B cell (primary cell): ENCODE measurements at places on chromosomes 5 and 9.

DNA sequence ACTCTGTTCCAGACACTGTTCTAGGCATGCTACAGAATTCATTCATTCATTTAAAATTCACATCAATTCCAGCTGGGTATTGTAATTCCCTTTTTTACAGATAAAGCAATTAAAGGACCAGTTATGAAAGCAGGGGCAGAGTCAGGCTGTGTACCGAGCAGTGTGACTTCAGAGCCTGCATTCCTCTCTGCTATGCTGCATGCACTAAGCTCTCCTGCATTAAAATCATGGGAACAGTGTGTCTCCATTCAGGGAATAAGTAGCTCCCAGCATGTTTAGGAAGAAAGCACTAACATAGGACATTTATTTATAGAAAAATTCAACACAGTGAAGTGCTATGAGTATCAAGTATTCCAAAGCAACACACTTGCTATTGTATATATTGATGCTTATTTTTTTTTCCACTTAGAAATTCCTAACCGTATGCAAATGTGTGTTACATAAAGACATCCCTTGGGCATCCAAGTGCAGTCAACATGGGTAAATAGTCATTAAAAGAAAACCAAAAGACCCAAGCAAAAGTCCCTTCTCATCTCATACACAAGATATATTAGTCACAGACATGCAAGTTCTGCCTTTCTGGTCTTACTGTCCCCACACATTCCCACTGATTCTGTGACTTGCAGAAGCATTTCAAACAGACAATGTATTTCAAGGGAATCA is 173.7 kb downstream of the GABRB2 start:
- DNase-seq: no peak

DNA sequence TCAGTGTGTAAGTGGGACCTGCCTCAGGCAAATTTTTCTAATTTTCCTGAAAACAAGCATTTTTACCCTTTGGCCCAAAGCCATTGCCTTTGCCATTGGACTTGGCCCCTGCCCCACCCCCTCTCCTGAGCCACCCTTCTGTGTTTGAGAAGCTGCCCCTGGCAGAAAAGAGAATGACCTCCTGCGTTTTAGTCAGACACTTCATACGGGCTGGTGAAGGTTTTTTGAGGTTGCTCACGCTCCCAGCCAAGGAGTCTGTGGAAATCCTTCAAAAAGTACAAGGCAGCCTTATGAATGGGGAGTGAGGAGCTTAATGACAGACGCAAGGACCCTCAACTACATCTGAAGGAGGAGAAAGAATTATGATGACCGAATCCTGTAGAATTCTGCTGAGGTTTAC is 308.9 kb downstream of the SLIT3 start:
- DNase-seq: no peak

- no peak for DNase-seq
These were observed 6.6 kb downstream of the LCN9 start for GRCh38 chr9:135669616-135670285.

- DNase-seq: no peak
These were observed 257.8 kb downstream of the GOLPH3 start for GRCh38 chr5:31916327-31916726.

- no peak for DNase-seq
These were observed 64.7 kb downstream of the GDA start for GRCh38 chr9:72213906-72214305.

DNA sequence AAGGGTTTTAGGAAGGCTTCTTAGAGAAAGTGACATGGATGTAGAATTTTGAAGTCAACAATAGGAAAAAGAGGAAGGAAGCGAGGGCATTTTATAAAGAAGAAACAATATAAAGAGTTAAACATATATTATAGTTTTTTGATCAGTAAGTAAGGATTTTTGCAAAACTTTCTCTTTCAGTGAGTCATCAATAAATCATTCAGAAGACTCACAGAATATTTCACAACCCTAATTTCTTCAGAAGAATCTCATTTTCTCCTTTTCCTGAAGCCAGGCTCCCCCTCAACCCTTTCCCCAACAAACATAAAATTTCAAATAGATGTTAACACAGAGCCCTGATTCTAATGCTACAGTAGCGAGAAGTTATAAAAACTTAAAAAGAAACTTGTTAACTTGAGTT is 4.3 kb upstream of the COX7C start:
- DNase-seq: no peak

DNA sequence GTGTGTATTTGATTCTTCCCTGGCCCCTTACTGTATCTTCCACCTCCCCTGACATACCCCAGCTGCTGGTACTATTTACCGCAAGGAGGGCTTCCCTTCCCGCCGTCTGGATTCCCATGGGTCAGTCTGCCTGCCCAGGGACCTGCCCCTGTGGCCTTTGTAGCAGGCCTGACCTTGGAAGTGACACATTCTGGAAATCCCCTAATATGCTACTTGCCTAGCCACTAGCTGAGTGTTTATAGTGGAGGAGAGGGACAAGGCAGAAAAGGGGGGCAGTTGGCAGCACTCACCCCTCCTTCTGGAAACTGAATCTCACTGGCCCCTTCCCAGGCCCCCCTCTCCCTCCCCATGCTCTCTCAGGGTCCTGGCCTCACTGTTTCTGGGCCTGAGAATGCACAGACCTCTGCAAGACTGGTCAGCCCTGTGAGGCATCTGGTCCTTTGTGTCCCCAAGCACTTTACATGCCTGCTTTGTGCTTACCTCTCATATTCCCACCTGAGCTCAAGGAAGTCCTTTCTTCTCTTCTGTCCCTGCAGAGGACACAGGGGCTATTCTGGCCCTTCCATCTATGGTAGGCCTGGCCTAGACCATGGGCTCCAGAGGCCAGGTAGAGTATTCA is 8.2 kb upstream of the CCL21 start:
- DNase-seq: no peak

DNA sequence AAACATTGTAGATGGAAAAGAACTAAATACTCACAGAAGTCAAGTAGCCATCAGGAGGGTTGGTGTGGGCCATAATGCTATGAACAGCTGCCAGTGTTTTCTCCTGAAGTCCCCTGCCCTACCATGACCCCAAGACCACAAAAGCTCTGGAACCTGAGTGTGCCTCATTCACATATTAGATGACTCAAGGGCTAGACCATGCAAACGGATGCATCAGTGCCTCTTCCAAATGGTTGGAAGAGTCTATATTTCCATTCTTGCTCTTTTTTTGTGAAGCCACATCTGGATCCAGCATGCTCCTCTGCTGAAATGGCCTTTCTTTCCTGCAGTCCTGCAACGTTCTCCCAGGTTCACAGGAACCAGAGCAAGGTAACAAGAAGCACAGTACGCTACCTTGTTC is 136.6 kb upstream of the EPB41L4A start:
- no peak for DNase-seq

GRCh38 chr9:73006986-73007385 is 54.1 kb upstream of the ALDH1A1 start:
- DNase-seq: no peak

GRCh38 chr5:175591293-175591692 is 66.6 kb upstream of the HRH2 start:
- no peak for DNase-seq

DNA sequence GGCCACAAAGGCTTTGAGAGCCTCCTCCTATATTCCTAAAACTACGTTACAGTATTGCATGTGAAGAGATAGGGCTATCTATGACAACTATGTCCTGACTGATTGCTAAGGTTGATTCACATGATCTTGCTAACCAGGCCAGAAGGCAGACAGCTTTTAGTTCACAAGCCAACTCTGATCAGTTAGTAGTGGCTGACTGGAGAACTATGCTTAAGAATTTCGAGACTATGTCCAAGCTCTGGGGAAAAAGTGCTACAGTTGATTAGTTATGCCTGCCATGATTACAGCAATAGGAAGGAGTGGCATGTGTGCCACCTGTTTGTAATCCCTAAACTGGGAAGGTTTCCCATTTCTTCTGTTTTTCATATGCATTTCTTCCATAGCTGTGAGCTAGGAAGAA is 223.4 kb downstream of the DOCK8 start:
- no peak for DNase-seq

GRCh38 chr5:139065306-139065705 is 132.9 kb downstream of the SIL1 start:
- DNase-seq: no peak

- DNase-seq: peak; percentile 64
These were observed 14.7 kb downstream of the ERP44 start for GRCh38 chr9:100084128-100084453.

GRCh38 chr5:30808996-30809395 is 384.5 kb upstream of the CDH6 start:
- no peak for DNase-seq
